ENCODE measurements at places on chromosomes 11 and 22.

GRCh38 chr22:19438298-19438697 is 6.0 kb downstream of the MRPL40 start:
- DNase-seq, result no peak

DNA sequence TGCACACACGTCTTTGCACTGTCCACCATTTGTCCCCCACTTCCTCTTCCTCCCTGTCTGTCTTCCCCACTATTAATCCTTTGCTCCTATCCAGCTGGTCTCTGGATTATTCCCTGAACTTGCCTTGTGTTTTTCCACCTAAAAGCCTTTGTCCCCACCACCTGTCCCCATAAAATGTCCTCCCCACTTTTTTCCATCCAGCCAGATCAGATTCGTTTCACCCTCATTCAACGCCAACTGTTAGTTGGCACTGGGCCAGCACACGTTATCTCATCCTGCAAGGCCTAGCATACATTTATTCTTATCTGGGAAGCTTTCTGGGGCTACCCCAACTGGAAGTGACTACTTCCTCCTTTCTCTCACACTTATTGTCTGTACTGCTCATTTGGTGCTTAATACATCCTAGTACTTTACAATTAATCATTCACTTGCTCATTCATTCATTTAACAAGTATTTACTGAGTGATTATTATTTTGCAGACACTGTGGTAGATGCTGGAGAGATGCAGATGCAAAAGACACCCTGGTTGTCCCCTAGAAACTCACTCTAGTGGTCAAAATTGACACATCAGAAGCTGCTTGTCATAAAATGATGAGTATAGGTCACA is 96.2 kb downstream of the RASSF10 start:
- DNase-seq, result no peak

GRCh38 chr11:116162086-116162885 is 610.5 kb downstream of the BUD13 start:
- no peak for DNase-seq

DNA sequence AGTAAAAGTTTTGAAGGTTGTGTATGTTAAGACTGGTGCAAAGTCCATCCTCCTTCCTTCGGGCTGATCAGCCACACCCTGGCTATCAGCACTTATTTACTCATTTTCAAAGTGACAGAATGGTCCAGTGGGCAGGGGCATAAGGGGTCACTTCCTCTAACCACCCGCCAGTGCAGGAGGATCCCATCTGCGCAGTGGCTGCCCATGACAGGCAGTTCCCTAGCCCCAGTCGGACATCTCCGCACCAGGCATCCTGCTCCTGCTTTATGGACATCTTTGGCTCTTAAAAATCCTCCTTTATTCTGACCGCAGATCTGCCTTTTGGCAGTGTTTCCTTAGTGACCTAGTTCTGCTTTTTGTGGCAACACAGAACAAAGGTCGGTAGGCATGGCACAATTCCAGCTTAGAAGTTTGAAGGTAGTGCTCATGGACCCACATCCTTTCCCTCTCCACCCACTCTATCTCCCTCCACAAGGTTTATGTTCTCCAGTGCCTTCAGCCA is 55.9 kb downstream of the BMAL1 start:
- DNase-seq, result no peak

GRCh38 chr22:31105282-31105929 is 2.0 kb downstream of the SELENOM start:
- no peak for DNase-seq

GRCh38 chr11:107157809-107158187 is 139.5 kb upstream of the GUCY1A2 start:
- DNase-seq, result no peak

DNA sequence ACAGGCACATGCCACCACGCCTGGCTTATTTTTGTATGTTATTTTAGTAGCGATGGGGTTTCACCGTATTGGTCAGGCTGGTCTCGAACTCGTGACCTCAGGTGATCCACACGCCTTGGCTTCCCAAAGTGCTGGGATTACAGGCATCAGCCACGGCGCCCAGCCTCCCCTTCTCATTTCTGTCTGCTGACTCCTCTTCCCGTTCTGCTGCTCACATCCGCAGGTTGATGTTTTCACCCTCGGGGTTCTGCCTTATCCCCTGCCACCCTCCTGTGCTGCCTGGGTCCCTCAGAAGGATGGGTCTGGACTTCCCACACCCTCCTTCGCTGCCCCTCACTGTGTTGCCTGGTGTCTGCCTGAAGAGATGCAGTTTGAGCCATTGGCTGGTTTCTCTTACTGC is 19.2 kb upstream of the VSIG10L2 start:
- no peak for DNase-seq

DNA sequence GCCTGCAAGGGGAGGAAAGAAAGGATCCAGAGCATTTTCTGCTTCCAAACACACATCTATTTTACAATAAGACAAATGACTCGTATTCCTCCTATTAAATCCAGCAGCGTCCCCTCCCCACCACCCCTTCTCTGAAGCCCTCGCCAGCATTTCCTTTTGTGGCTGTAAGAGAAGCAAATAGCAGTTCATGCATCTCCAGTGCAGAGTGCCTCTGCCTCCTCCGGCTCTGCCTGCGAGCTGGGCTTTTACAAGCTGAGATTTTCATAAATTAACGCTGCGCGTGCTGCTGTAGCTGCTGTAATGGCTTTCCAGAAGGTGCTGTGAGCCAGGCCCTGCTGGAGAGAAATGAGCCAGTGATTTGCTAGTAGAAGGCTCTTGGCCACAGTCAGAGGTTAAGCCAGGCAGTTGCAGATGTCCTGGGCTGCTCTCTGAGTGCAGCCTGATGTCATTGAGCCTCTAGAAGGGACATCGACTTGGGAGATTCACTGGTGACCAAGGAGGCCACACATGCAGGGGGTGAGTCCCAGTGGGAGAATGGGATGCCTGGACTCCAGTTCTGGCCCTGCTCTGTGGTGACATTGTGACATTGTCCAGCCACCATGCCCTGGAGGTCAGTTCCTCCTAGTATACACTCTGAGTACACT is 134.5 kb upstream of the NAV2 start:
- no peak for DNase-seq

DNA sequence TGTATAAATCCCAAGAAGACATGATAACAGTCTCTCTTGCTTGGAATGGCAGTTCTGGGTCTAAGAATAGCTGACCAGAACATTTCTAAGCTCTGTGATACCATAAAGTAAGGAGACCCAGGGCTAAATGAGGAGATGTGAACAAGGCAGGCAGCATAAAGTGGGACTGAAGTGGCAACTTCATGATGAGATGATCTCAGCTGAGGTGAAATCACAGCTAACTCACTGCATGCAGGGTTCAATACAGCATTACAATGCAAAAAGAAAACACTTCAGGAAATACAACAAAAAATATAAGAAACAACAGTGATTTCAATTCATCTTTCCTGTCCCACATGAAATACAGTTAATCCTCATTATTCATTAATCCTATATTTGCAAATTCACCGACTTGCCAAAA is 44.6 kb downstream of the MRE11 start:
- no peak for DNase-seq

DNA sequence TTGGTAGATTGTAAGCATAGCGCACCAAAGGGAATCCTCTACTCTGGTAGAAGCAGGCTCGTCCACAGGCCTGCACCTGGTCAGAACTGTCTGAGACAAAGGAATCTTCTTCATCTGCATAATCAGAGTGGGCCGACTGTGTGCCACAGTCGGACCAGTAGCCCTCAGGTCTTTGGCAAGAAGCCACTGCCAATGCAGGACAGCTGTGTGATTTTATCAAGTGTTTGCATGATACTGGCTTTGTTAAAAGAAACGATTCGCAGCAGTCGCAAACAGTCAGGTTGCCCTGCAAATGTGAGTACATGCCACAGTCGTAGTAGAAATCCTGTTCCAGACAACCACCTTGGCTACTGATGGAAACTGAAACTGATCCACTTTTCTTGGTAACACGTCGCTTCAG is 4.9 kb upstream of the CCDC34 start:
- DNase-seq, result no peak

GRCh38 chr11:43503417-43503816 is 144.7 kb downstream of the TTC17 start:
- DNase-seq, result no peak

GRCh38 chr11:102983486-102983885 is 28.0 kb upstream of the MMP13 start:
- no peak for DNase-seq

- no peak for DNase-seq
These were observed 419.2 kb downstream of the AASDHPPT start for GRCh38 chr11:106496677-106497076.

GRCh38 chr11:130204703-130205095 is 45.1 kb downstream of the ST14 start:
- DNase-seq, result no peak

DNA sequence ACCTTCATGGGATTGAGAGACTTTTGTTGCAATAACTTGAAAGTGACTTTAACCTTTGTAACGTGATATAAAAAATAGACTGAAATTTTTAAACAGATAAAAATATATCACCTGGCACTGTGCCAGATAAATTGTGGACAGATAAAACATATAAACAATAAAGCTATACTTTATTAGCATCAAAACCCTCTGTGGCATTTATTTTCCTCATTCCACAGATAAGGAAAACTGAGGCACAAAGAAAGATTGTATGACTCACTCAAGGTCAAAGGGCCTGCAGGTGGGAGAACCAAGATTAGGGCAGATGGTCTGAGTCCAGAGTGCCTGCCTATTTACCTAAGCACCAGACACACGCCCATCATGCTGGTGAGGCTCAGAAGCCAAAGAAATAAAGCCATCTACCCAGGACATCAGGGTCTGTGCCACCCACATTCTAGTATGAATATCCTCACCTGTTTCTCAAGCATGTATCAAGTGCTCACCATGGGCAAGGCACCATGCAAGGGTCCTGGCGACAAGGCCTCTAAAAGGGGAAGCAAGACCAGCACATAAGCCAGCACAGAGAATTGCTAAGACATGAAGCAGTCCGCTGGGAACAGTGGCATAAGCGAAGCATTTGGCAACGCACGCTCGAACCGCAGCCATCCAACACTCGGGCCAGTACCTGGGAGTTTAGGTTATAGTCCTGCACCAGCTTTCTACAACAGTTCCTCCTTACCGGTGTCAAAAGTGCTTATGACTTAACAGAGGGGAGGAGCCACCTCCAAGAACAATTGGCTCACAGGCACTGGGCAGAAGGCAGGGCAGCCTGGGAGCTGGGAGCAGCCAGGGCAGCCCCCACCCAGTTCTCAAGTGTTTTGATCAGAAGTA is 17.6 kb downstream of the MYH9 start:
- no peak for DNase-seq

DNA sequence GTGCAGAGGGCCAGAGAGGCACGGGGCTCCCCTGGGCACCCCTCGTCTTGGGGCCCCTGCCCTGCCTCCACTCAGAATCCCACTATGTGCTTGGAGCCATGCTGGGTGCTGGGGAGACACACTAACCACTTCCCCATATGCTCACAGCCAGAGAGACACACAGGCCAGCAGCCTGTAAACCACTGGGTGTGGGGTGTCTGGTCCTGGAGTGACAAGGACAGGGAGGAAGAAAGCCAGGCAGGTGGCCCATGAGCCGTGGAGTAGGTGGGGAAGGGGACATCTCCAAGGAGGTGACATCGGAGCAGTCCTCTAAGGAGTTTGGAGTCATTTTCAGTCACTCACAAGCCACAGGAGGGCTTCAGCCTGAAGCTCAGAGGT is 58.9 kb downstream of the CDKN1C start:
- no peak for DNase-seq

DNA sequence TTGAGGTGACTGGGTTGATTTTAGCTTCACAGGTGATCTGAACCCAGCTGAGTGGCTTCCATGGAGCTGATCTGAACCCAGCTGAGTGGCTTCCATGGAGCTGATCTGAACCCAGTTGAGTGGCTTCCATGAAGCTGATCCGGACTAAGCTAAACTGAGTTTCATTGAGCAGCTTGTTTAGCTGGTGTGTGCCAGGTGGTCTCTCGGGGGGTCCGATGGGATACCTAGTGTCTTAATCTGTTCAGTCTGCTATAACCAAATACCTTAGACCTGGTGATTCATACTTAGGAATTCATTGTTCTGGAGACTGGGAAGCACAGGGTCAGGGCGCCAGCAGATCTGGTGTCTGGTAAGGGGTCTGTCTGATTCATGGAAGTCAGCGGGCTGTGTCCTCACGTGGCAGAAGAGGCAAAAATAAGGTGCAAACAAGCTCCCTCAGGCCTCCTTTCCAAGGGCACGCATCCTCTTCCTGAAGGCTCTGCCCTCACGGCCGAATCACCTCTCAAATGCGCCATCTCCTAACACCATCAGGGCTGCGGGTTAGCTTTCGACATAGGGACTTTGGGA is 52.5 kb upstream of the KCNQ1OT1 start:
- no peak for DNase-seq

GRCh38 chr11:131868629-131869507 is 498.5 kb downstream of the NTM start:
- no peak for DNase-seq

GRCh38 chr22:31615491-31615860 is 46.5 kb downstream of the PISD start:
- DNase-seq, result no peak

DNA sequence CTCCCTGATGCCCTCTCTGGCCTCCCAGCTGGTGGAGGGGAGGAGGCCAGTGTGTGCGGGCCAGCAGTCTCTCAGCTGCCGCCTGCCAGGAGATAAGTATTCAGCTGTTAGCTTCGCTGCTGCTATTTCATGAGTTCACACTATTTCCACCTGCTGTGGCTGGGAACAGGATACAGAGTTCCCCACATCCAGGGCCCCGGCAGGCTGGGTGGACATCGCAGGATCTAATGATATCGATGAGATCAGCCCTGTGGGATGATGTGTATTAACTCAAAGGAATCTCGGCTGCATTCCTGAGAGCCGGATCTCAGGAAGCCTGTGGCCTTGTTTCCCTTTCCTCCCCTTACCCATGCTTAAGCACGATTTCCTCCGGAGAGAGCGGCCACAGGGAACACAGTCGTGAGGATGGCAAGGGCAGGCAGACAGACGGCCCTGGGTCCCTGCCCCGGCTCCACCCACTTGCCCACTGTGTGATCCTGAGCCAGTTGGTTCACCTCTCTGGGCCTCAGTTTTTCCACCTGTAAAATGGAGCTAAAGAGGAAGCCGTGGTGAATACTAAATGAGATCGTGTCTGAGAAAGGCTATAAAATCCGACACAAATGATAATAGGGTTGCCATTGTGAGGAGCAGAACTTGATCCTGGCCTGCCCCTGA is 6.5 kb upstream of the PVALB start:
- no peak for DNase-seq

DNA sequence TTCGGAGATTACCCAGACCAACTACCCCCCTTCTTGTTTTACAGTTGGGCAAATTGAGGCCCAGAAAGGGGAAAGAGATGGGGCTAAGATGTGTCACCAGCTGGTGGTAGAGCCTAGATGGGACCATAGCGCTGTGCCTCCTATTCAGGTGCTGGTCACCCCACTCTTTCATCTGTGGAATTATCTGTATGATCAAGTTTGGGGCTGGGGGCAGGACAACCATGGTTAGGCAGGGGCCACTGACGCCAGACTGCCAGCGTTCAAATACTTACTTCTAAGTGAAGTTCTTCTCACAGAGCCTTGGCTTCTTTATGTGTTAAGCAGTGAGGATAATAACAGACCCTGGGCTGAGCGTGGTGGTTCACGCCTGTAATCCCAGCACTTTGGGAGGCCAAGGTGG is 55.9 kb downstream of the IGLL1 start:
- no peak for DNase-seq

- DNase-seq, result no peak
These were observed 30.3 kb downstream of the DKK3 start for GRCh38 chr11:11978098-11978637.
